Stimulated activated CD8-positive, alpha-beta memory T cell treated with anti-CD3 and anti-CD28 coated beads, Interleukin-4, amount 100 ng/mL, for 1 hour (primary cell): ENCODE measurements at places on chromosomes 3 and 15.

GRCh38 chr15:68375716-68376220, 56.2 kb downstream of the ITGA11 start:
- no peak for DNase-seq

GRCh38 chr15:36622197-36622795, 42.9 kb downstream of the CDIN1 start:
- DNase-seq = no peak

DNA sequence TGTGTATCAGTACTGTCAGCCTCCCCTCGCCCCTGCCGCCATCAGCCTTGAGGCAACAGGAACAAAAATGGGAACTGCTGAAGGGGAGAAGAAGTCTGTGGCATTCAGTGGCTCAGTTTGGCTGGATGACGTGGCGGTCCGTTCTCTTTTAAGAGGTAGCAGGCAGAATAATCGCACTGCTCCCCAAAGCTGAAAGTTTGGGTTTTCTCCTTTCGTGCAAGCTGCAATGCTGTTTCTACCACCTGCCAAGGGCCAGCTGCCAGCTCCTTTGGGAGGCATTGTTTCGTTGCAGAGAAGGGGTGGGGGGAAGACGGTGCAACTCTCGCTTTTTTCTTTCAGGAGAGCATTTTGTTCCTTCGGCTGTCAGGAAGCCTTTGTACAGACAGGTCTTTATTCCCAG, 369.6 kb upstream of the RORA start:
- no peak for DNase-seq

DNA sequence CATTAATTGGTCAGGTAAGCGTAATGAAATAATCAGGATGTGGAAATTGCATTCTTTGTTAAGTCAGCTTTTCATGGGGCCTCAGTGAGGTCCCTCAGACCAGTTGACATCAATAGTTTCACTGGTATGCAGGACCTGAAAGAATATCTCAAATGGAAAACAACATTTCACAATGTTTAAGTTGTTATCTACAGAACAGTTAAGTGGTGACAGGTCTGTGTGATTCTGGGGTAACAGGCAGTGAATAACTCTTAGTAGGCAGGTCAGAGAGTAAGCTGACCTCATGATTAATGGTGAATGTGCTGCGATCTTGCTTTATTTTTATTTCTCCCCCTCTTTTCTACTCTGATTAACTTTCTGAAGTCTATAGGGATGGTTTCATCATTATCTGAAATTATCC, 28.9 kb upstream of the ACP3 start:
- no peak for DNase-seq

DNA sequence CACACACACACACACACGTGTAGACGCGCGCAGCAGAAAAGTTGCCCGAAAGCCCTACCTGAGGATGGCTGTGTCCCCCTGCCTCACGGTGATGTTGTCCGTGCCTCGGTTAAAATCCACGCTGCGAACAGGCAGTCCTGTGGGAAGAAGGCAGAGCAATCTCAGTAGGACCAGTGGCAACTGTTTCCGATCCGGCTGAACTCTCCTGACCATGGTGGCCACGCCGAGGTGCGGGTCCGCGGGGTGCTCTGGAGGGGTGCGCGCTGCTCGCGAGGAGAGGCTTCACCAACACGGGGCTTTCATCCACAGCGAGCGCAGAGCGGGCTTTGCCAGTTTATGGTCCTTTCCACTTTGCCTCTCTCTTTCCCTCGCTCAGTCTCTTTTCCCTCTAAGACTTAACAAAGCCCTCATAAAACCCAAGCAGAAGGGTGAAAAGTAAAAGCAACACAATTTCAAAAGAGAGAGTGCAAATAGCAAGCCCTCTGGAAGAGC, 422 bp downstream of the LSAMP start:
- DNase-seq = no peak

DNA sequence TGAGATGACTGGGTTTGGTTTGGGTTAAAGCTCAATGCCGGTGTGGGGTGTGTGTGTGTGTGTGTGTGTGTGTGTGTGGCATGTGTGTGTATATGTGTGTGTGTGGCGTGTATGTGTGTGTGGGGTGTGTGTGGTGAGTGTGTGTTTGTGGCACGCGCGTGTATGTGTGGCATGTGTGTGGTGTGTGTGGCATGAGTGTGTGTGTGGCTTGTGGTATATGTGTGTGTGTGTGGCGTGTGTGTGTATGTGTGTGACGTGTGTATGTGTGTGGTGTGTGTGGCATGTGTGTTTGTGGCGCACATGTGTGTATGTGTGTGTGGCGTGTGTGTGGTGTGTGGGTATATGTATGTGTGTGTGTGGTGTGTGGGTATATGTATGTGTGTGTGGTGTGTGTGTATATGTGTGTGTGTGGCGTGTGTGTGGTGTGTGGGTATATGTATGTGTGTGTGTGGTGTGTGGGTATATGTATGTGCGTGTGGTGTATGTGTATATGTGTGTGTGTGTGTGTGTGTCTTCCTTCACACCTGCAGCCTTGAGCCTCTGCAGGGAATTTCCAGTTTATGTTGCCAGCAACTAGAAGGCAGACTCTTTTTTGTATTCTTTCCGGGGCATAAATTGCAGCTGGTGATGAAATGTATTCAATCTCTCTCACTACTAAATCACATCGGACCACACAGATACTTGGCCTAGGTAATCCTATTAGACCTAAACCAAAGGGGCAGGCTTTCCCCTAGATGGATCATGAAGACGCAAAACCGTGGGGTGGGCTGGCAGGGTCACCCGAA, 34.8 kb downstream of the CHRD start:
- DNase-seq = no peak

DNA sequence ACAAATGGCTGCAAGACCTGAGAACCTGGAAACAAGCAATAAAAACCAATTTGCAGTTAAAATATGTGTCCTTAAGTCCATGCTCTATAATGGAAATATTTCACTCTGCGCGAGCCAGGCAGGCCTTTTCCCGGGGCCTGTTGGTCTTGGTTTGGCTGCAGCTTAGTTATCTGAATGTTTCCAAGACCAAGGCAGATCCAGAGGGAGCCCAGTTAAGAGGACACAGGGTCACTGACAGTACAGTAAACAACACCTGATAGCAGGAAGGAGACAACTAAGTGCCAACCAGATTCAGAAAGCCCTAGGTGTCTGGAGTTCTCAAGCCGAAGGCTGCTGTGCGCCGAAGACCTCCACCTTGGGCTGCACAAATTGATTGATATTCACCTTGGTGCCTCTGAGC, 32.8 kb downstream of the THSD4 start:
- DNase-seq = no peak

- DNase-seq = no peak
Measured at GRCh38 chr3:60343831-60344230, 907.4 kb downstream of the FHIT start.

GRCh38 chr15:39746176-39746575, 36.5 kb downstream of the FSIP1 start:
- DNase-seq = no peak

DNA sequence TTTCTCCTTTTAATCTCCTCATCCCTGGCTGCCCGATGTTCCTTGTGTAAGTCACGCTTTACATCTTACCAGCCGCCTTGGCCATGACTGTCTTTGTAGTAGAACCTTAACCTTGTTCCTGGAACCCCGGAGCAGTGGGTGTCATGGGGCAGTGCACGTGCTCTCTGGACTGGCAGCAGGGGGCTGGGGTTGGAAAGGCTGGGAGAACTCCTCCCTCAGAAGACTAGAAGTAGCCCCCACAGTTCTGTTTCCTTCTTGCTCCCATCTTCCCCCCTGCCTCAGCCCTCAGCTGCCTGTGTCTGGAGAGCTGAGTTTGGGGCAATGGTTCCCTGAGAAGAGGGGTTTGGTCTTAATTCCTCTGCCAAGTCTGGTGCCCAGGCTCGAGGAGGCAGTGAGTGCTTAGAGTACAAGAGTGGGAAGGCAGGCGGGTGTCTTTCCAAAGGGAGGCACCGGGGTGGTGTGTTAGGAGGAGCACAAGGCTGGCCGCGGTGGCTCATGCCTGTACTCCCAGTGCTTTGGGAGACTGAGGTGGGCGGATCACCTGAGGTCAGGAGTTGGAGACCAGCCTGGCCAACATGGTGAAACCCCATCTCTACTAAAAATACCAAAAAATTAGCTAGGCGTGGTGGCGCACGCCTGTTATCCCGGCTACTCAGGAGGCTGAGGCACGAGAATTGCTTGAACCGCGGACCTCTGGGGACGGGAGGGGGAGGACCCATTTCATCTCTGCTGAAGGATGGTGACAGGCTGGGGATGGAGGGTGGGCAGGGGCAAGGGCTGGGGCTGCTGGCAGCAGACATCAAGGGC, 100.4 kb downstream of the VGLL4 start:
- no peak for DNase-seq

- no peak for DNase-seq
Measured at GRCh38 chr3:162302983-162303624, 806.5 kb downstream of the OTOL1 start.

DNA sequence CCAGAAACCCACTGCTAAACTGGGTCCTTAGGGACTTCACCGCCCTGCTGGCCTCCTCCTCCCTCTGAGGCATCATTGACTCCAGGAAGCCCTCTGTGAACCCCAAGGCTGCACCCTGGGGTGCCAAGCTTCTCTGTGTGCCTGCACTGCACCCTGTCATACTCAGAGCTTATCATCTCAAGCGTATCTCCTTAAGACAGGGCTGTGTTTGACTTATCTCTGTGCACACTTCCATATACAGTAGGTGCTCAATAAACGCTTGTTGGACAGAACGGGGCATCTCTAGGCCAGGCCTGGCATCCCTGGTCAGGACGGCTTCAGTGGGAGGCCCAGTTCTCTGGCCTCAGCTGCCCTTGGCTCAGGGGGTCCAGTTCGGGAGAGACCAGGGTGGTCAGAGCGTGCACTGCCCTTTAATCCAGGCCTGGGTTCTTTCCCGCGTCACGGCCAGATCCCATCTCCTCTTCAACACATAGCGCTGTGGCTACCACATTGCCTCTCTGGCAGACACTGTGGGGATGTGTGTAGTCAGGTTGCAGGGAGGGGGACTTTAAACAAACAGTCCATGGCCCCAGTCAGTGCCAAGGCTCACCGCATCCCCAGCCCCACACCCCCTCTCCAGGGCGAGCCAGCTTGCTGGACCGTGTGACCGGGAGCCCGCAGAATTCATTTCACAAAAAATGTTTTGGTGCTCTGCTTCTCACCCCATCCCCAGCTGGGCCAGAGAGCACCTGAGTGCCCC, 33.4 kb downstream of the MAGEF1 start:
- DNase-seq = no peak

DNA sequence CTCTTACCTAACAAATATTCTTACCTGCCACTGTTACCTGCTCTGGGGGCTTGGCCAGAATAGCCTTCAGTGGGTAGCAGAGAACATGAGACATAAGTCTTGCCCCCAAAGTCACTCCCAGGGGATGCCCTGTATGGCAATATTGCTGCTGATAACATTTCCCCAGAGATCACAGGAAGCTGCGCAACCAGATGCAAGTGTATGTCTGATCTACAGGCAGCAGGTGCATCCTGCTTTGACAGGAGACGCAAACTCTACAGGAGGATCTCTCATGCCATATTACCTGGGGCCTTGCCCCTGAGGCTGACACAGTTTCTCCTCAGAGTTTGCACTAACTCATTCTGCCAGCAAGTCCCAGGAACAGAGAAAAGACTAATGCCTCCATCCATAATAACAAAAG, 174.4 kb upstream of the LPP start:
- no peak for DNase-seq

DNA sequence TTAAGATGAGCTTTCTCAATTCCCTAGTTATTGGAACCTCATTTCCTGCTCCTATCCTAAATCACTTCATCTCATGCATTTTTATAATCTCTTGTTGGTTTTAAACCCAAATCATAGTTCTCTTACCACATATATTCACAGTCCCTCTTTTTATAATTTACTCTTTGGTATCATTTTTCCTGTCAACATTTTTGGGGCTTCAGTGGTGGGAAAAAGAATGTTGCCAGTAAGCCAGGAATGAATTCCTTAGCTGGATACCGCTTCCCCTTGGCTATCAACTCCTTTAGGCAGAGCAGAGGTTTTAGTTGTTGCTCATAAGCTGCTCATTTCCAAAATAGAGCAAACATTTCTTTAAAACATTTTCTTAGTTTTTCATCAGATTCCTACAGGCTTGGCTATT, 112.3 kb downstream of the GALK2 start:
- DNase-seq = no peak

DNA sequence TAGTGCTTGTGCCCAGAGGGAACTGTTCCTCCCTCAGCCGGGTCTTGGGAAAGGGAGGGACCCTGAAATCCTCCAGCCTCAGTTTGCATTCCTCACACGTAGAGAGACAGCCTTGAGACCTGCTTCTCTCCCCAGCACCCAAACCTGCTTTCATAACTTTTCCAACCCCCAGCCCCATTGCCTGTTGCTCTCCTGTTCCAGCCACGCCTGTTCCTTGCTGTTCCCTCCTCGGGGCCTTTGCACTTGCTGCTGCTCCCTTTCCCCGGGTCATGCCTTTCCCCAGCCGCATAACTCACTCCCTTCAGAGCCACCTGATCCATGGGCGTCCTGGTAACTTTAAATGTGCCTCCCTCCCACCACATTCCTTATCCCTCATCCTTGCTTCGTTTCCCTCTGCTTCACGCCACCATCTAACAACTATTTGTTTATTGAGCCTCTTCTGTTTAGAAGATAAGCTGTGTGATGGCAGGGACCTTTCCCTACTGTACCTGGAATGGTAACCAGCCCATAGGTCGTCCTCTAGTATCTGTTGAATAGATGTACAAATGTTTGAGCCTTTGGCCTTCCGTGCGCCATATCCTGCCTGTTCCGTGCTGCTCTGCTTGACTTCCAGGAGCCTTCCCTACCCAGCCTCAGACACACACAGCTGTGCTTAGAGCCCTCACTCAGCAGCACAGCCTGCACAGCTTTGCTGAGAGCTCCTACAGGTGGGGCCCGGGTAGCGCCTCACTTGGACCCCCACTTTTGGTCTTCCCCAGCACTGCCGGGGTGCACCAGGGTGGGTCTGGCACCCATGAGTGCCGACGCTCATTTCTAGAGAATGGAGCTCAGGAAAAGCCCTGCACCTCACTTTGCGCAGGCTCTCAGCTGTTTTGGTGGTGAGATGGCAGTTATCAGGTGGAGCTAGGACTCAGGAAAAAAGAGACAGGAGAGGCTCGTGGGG, 60.2 kb downstream of the SCN5A start:
- DNase-seq = no peak

- DNase-seq = no peak
Measured at GRCh38 chr3:129421988-129422745, 6.3 kb downstream of the EFCAB12 start.

GRCh38 chr3:171132873-171133272, 106.4 kb upstream of the SLC2A2 start:
- DNase-seq = no peak
